ENCODE measurements at places on chromosomes 16 and 17.

GRCh38 chr17:77735566-77736198, 222.8 kb upstream of the TNRC6C start:
- no peak for DNase-seq

GRCh38 chr16:53041320-53042051, 11.2 kb downstream of the CHD9NB start:
- no peak for DNase-seq

DNA sequence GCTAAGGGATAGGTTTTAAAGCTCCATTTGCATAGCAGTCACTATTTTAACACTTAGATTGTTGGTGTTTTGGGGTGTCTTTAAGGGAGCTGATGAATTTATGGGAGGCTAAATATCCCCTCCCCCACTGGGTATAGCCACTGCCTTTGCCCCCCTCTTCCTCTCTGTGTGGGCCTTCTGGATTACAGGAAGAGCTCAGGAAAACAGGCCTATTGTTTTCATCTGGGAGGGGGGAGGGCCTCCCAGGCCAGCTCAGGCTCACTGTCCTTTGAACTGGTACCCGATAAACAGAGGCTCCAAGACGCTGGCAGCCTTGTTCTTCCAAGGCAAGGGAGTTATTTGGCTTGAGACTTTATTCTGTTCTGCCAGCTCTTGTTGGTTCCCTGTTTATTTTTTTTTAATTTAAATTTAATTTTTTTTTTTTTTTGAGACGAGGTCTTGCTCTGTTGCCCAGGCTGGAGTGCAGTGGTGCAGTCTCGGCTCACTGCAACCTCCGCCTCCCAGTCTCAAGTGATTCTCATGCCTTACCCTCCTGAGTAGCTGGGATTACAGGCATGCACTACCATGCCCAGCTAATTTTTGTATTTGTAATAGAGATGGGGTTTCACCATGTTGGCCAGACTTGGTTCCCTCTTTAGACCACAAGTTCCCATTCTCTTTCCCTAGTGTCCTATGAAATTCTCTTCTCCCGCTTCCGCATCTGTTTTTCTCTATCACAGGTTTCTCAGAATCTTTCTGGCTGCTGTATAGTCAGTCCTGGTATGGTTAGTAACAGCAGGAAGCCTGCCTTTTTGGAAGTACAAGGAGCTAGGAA, 25.1 kb downstream of the MINK1 start:
- DNase-seq = no peak

GRCh38 chr16:648071-648780, 939 bp upstream of the WDR90 start:
- peak; percentile 31 for DNase-seq

- no peak for DNase-seq
These were observed 5.1 kb downstream of the GEMIN4 start for GRCh38 chr17:746783-747629.

GRCh38 chr16:8489580-8489979, 100.7 kb downstream of the TMEM114 start:
- no peak for DNase-seq
